ENCODE measurements at places on chromosomes 4 and X. TPM values are rescaled to one million over a fixed set of nuclear protein-coding genes. Genes with fewer than 3 reads are reported as not detected.

- H3K27ac ChIP-seq, result no peak overlapping the region
- H3K4me3 ChIP-seq, result no peak overlapping the region
- no peak for DNase-seq
- no peaks in the 10 kb centered on the region for H3K4me1 ChIP-seq
Observed at GRCh38 chr4:99043346-99043745, 45.2 kb downstream of the ADH5 start.

DNA sequence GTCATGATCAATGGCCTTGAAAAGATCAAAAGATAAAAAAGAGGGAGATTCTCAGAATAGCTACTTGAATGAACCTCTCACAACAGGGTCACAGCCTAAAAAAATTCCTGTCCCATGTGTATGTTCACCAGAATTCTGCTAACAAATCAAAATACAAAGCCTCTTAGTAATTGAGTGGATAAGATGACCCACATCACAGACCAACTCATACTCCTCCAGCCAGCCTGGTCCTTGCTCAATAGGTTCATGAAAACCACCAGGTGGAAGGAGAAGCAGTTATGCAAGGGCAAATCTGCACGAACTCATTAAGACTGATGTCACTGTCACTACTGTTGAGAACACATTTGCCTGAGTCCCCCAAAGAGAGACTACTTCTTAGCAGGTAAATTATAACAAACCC is 21.5 kb downstream of the WDFY3 start:
- peaks cover 15% of the 10 kb centered on the region for H3K4me1 ChIP-seq
- H3K36me3 ChIP-seq, result no peaks in the 10 kb centered on the region
- DNase-seq, result no peak
- H3K4me3 ChIP-seq, result no peak overlapping the region
- no peaks in the 10 kb centered on the region for H3K27me3 ChIP-seq

DNA sequence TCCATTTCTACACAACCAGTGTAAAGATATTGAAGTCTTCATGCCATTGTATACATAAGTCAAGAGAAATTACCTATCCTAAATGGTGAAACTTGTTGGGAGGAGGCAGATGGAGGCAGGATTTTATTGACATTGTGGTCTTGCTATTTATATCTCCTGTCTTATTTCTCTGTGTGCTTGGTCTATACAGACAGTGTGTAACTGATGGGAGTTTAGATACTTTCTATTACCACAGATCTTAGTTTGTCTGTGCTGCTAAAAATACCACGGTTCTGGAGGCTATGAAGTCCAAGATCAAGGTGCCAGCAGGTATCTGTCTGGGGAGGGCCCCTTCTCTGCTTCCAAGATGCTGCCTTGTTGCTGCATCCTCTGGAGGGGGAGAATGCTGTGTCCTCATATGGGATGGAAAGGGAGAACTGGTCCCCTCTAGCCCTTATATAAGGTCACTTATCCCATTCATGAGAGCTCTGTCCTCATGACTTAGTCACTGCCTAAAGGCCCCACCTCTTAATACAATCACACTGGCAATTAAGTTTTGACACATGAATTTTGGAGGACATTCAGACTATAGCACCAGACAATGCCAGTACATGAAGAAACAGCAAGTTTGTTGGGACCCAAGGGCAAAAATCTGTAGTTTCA is 62.4 kb downstream of the SYNPO2 start:
- peak overlapping the region; percentile 62 for H3K27ac ChIP-seq
- no peak overlapping the region for H3K4me3 ChIP-seq
- no peaks in the 10 kb centered on the region for H3K27me3 ChIP-seq
- DNase-seq, result no peak
- no peaks in the 10 kb centered on the region for H3K36me3 ChIP-seq

DNA sequence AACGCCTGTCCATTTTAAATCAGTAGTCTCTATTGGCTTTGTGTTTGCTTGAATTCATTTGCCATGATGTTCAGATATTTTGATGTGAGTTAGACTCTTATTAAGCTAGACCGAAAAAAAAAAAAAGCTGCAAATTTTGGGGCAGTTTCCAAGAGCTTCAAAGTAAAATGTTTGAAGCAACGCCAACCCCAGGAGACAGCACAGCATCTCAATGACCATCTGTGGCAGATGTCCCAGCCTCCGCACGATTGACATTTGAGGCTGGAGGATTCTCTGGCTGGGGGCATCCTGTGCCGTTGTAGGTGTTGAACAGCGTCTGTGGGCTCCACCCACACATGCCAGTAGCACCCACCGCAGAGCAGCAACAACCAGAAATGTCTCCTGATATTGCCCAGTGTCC is 17.1 kb upstream of the ARSF start:
- DNase-seq, result no peak
- no peak overlapping the region for H3K4me3 ChIP-seq
- no peak overlapping the region for H3K27ac ChIP-seq

Gene VCX
- total RNA-seq, result not detected

DNA sequence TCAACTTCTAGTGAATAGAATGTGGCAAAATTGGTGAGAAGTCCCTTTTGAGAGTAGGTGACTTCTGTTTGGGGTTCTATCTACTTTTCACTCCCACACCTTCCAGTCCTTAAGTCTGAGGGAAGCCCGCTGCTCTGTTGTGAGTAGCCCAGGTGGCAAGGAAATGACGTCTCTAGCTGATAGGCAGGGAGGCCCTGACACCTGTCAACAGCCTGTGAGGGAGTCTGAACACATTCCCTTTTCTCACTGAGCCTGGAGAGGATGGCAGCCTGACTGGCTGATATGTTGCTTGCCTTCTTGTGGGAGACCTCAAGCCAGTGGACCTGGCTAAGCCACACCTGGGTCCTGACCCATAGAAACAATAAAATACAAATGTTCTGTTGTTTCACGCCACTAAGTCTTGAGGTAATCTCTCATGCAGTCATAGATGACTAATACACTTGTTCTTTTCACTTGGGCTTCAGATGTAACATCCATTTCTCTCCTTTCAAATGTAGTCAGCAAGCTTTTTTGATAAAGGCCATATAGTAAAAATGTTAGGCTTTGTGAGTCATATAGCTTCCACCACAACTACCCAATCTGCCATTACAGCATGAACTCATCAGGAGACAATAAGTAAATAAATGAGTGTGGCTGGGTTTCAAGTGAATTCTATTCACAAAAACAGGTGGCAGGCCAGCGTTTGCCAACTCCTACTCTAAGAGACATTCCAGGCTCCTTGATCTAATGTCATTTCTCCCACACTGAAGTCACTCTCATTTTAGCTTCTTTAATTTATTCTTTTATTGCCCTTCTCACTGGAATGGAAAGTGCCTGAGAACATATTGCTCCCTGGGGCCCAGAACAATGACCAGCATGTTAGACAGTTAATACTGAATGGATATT is 265.1 kb upstream of the MAD2L1 start:
- H3K27ac ChIP-seq, result no peak overlapping the region
- H3K4me1 ChIP-seq, result no peaks in the 10 kb centered on the region
- no peak overlapping the region for H3K4me3 ChIP-seq

DNA sequence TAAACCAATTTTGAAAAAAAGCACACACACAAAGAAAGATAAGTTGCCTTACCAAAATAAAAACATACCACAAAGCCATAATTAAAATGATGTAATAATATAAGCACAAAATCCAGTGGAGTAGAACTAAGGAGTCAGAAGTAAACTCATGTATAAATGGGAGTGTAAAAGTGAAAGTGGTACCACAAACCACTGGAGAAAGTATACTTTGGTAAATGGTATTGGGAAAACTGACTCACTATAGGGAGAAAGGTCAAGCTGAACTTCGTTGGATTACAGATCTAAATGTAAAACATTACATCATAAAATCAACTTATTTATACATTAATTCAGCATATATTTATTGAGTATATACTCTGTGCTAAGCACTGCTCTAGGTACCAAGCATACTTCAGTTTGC is 46.3 kb upstream of the HHIP start:
- H3K4me1 ChIP-seq, result no peaks in the 10 kb centered on the region
- DNase-seq, result no peak
- H3K27me3 ChIP-seq, result no peaks in the 10 kb centered on the region
- no peak overlapping the region for H3K4me3 ChIP-seq

GRCh38 chrX:123425471-123425870 is 241.4 kb downstream of the GRIA3 start:
- no peak overlapping the region for H3K27ac ChIP-seq
- H3K4me3 ChIP-seq, result no peak overlapping the region
- DNase-seq, result no peak

Gene DCX
- total RNA-seq, result not detected

- DNase-seq, result no peak
- peaks cover 90% of the 10 kb centered on the region for H3K36me3 ChIP-seq
- H3K4me3 ChIP-seq, result no peak overlapping the region
- H3K27ac ChIP-seq, result peak overlapping the region; percentile 23
- peaks cover 38% of the 10 kb centered on the region for H3K4me1 ChIP-seq
- no peaks in the 10 kb centered on the region for H3K27me3 ChIP-seq
Observed at GRCh38 chr4:184762100-184762499, 28.2 kb upstream of the CENPU start.

Gene CYLC1
- not detected for total RNA-seq

- H3K4me1 ChIP-seq, result no peaks in the 10 kb centered on the region
- no peak for DNase-seq
- no peaks in the 10 kb centered on the region for H3K36me3 ChIP-seq
- no peak overlapping the region for H3K4me3 ChIP-seq
Observed at GRCh38 chr4:52566136-52567031, 92.7 kb downstream of the USP46 start.

DNA sequence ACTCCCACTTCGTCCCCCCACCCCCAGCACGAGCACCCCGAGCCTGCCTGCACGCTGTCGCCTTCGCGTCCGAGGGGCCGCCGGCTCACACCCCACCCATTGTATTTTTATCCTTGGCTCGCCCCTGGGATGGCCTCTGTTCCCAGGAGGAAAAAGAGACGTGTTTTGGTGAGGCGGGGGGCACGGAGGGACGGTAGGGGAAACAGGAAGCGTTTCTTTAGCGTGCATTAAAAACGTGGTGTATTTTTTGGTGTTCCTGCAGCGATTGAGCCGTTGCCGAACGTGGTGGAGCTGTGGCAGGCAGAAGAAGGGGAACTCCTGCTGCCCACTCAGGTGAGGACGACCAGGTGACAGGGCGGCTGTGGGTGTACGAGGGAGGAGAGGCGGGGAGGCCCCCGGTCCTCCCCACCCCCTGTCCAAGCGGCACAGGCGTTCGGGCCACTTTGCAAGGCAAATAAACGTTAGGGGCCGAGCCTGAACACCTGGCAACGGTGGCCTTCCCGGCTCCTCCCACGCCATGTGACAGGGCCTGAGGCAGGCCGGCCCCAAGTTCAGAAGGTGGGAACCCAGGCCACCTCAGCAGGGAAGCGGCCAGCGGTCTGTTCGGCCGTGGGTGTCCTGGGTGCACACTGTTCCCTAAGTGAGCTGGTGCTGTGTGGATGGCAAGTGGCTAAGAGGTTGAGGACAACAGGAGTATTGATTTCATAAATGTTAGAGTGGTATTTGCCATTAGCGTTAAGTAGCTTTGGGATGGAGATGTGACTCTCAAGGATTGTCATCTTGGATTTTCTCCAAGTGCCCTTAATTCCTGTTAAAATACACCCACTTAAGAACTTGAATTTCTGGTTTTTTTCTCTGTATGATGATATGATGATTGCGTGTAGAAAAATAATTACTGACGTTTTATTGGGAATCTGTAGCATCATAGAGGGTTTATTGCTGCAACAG is 1.1 kb downstream of the TMEM131L start:
- no peaks in the 10 kb centered on the region for H3K27me3 ChIP-seq
- H3K36me3 ChIP-seq, result no peaks in the 10 kb centered on the region
- H3K4me3 ChIP-seq, result peak overlapping the region; percentile 96
- DNase-seq, result peak; percentile 75

Gene PNMA5
- not detected for total RNA-seq

Gene ODAM
- not detected for total RNA-seq

DNA sequence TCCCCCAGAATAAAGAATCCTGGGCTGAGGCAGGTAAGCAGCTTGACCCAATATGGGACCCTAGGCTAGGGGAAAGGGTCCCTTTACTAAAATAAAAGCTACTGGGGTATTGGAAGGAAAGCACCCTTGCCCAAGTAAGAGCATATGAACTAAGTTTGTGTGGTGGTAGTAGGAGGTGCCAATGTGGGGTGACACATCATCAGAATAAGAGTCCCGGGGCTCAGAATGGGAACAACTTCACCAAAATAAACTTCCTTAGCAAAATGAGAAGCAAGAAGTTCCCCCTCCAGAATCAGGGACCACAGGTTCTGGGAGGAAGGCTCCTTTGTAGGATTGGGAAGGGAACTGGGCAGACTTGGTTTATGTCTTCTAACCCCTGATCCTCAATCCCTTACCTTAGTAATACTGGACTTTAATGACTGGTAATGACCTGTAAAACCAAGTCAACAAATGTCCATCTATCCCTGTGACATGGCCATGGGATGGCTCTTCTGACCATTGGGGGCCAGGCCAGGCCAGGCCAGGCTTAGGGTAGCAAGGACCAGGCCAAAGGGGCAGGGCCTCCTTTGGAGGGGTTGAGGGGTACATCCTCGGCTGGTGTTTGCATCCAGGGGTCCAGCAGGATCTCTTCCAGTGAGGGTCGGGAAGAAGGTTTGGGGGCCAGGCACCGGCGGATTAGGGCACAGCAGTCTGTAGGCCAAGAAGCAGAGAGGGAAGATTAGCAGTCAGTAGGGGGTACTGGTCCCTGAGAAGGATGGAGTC is 2.3 kb upstream of the SLC35A2 start:
- no peaks in the 10 kb centered on the region for H3K4me1 ChIP-seq
- no peak for DNase-seq
- H3K36me3 ChIP-seq, result no peaks in the 10 kb centered on the region
- no peak overlapping the region for H3K4me3 ChIP-seq
- H3K27ac ChIP-seq, result no peak overlapping the region

GRCh38 chr4:87093443-87094123 is 126.8 kb downstream of the KLHL8 start:
- H3K36me3 ChIP-seq, result peaks cover 43% of the 10 kb centered on the region
- H3K27ac ChIP-seq, result peak overlapping the region; percentile 81
